ENCODE measurements at places on chromosomes 5 and 9. TPM values are rescaled to one million over a fixed set of nuclear protein-coding genes. Genes with fewer than 3 reads are reported as not detected.

The NR2F1 gene
- not detected for total RNA-seq

The LIX1 gene
- not detected for total RNA-seq

The SV2C gene
- total RNA-seq, result 0.19 TPM

The PAEP gene
- total RNA-seq, result not detected

The GPSM1 gene
- 11.6 TPM for total RNA-seq

The MOB3B gene
- total RNA-seq, result 1.3 TPM

The PCDHA8 gene
- total RNA-seq, result not detected

The PCSK1 gene
- total RNA-seq, result not detected

The GZMA gene
- 25.1 TPM for total RNA-seq

The JAKMIP2 gene
- total RNA-seq, result 1.2 TPM

DNA sequence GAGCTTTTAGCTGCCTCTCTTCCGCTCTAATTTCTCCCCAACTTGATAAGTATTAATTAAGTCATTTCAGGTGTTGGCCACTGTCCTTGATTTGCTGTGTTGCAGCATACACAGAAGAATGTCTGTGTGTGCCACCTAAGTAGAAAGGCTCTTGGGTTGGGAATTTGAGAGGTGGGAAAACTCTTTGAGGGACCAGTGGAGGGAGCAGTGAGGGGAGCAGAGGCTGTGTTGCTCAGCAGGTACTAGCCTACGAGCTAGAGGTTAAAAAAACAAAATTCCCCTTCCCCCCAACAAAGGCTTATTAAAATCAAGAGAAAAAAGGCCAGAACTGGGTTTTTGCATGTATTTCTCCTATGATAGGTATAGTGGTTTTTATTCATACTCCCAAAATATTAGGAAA lies 20.9 kb downstream of the RPS23 start:
- no peak for DNase-seq
- no peaks in the 10 kb centered on the region for H3K4me1 ChIP-seq
- H3K27me3 ChIP-seq, result no peaks in the 10 kb centered on the region

DNA sequence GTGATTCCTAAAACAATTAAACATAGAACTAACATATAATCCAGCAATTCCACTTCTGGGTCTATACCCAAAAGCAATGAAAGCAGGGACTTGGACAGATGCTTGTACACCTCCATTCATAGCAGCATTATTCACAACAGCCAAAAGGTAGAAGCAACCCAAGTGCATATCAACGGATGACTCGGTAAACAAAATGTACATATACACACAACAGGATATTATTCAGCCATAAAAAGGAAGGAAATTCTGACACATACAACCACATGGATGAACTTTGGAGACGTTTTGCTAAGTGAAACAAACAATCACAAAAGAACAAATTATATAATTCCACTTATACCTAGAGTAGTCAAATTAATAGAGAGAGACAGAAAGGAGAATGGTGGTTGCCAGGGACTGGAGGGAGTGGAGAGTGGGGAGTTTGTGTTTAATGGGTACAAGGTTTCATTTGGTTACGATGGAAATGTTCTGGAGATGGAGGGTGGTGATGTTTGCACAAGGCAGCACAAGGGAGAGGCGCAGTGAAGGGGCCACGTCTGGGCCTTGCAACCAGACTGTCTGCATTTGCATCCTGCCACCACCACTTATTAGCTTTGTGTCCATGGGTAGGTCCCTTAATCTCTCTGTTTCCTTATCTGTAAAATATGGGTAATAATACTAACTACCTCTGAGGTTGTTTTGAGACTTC lies 36.3 kb upstream of the RLN1 start:
- H3K4me1 ChIP-seq, result peaks cover 36% of the 10 kb centered on the region
- H3K27me3 ChIP-seq, result no peaks in the 10 kb centered on the region
- H3K36me3 ChIP-seq, result peaks cover 5% of the 10 kb centered on the region
- no peak for DNase-seq
- no peak overlapping the region for H3K4me3 ChIP-seq

DNA sequence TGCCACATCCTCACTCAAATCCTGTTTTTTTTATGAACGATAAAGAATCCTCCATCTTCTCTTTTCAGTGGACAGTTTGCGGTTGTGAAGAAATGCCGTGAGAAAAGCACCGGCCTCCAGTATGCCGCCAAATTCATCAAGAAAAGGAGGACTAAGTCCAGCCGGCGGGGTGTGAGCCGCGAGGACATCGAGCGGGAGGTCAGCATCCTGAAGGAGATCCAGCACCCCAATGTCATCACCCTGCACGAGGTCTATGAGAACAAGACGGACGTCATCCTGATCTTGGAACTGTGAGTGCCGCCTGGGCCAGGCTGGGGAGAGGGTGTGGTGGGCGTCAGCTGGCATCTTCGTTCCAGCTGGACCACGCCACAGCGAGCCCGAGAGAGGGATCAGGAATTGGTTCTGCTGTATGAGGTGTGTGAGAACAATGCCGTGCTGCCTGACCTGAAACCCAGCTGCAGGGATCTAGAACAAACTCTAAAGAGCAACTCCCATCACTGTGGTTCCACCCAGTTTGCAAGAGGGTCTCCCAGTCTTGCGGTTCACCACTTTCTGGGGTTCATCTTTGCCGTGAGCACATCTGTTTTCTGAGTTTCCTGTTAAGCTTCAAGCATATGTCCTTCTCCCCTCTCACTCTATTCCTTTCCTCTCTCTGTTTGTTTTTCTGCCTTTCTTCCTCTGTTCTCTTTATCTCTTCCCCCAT lies 107.4 kb downstream of the DAPK1 start:
- DNase-seq, result no peak
- H3K4me1 ChIP-seq, result peaks cover 14% of the 10 kb centered on the region

DNA sequence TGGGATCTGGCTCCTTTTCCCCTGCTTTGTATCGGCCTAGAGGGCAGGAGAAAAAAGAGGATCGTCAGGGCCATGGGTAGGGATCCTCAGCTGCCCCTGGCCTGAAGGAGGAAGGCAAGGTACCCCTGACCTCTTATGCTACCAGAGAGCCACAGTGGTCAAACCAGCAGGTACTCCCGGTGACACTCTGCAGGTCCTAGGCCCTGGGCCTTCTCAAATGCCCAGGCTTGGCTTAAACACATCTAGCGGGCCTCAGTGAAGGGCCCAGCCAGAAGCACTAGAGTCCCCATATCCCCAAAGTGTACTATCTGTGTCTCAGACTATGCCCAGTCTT lies 3.5 kb downstream of the IRF1 start:
- H3K36me3 ChIP-seq, result peaks cover 45% of the 10 kb centered on the region
- no peak for DNase-seq

GRCh38 chr5:102832445-102832844 lies 77.3 kb downstream of the PAM start:
- H3K27ac ChIP-seq, result no peak overlapping the region
- H3K27me3 ChIP-seq, result no peaks in the 10 kb centered on the region
- DNase-seq, result no peak
- no peak overlapping the region for H3K4me3 ChIP-seq

- peaks cover 6% of the 10 kb centered on the region for H3K27me3 ChIP-seq
- H3K4me1 ChIP-seq, result no peaks in the 10 kb centered on the region
- H3K36me3 ChIP-seq, result peaks cover 13% of the 10 kb centered on the region
- H3K4me3 ChIP-seq, result no peak overlapping the region
These were observed 24.4 kb upstream of the SCAMP1 start for GRCh38 chr5:78335976-78336375.

DNA sequence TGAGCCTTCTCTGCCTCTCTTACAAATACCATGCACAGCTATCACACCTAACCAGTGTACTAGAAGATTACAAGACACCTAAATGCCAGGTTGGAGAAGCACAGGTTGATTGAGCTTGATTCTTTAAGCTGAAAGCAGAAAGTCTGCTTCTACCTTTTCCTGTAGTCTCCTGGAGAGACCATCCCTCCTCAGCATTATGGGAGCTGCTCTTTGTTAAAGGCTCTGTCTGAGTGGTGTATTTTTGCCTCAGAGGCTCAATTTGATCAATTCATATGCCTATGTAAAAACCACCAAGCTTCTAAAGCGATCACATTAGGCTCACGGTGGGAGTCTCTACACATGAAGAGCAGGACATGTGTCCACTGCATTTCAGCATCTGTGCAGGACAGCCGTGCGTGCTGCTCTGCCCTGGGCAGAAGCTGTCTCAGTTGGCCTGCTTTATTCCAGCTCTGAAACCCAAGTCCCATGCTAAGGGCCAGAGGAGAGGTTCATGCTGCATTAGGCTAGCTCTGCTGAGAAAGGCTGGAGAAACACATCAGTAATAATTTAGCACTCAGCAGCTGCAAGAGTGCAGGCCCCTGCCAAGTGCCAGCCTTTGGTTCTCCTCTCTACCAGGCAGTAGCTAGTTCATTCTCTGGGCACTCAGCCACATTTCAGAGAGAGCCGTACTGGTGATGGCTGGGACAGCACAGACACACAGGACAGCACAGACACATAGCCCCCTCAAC lies 41.7 kb downstream of the TMEM167A start:
- no peak overlapping the region for H3K4me3 ChIP-seq
- H3K27me3 ChIP-seq, result no peaks in the 10 kb centered on the region
- H3K36me3 ChIP-seq, result no peaks in the 10 kb centered on the region

DNA sequence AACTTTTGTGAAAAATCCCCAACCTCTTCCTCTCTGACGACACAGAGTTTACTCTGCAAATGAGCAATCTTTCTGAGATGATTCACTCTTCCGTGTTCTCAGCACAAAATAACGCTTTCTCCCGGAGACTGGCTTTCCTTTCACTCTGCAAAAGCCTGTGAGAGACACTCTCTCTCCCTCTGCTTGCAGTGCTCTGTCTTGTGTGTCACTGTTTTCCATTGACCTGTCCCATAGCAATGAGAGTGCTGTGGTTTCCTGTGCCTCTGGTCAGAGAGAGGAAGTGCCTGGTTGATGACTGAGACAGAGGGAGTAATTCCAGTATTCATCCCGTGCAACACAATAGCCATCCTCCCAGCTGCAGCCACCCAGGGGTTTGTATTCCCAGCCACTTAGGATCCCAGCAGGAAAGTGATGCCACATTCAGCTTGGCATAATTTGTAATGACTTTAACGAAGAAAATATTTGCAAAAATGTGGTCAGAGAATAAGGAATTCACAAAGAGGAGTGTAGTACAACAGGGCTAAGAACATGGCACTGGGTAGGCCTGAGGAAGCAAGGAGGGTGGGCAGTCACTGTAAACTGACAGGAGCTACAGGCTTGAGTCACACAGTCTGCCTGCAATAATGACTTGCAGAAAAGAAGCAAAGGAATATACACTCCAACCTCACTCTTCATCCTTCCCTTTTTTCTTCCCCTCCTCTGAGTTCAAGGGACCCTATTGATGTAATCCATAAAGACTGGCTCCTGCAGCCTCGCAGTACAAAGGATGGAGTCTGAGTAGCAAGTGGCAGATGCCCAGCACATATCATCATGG lies 463.5 kb upstream of the RGMB start:
- H3K4me3 ChIP-seq, result peak overlapping the region; percentile 74
- DNase-seq, result peak; percentile 7
- H3K36me3 ChIP-seq, result no peaks in the 10 kb centered on the region

- no peak for DNase-seq
- H3K36me3 ChIP-seq, result no peaks in the 10 kb centered on the region
- no peak overlapping the region for H3K27ac ChIP-seq
- no peak overlapping the region for H3K4me3 ChIP-seq
- no peaks in the 10 kb centered on the region for H3K27me3 ChIP-seq
- peaks cover 34% of the 10 kb centered on the region for H3K4me1 ChIP-seq
These were observed 20.5 kb downstream of the THBS4 start for GRCh38 chr5:80055491-80056170.

DNA sequence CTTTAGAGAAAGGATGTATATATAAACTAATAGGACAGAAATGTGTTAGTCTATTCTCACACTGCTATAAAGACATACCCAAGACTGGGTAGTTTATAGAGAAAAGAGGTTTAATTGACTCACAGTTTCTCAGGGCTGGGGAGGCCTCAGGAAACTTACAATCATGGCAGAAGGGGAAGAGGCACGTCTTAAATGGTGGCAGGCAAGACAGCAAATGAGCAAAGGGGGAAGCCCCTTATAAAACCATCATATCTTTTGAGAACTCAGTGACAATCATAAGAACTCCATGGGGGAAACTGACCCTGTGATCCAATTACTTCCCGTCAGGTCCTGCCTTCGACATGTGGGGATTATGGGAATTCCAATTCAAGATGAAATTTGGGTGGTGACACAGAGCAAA lies 8.8 kb upstream of the RICTOR start:
- peaks cover 11% of the 10 kb centered on the region for H3K36me3 ChIP-seq
- no peak for DNase-seq
- H3K27ac ChIP-seq, result no peak overlapping the region
- peaks cover 26% of the 10 kb centered on the region for H3K4me1 ChIP-seq

GRCh38 chr5:34609951-34610441 lies 46.1 kb upstream of the RAI14 start:
- no peaks in the 10 kb centered on the region for H3K36me3 ChIP-seq
- H3K4me3 ChIP-seq, result no peak overlapping the region
- H3K4me1 ChIP-seq, result no peaks in the 10 kb centered on the region
- no peak overlapping the region for H3K27ac ChIP-seq
- no peaks in the 10 kb centered on the region for H3K27me3 ChIP-seq

GRCh38 chr5:1793301-1793740 lies 6.3 kb downstream of the MRPL36 start:
- peaks cover 90% of the 10 kb centered on the region for H3K4me1 ChIP-seq
- no peaks in the 10 kb centered on the region for H3K36me3 ChIP-seq
- H3K27me3 ChIP-seq, result no peaks in the 10 kb centered on the region
- peak overlapping the region; percentile 94 for H3K4me3 ChIP-seq
- H3K27ac ChIP-seq, result peak overlapping the region; percentile 97

- H3K27me3 ChIP-seq, result no peaks in the 10 kb centered on the region
- no peaks in the 10 kb centered on the region for H3K36me3 ChIP-seq
- no peak for DNase-seq
- H3K4me3 ChIP-seq, result no peak overlapping the region
- no peak overlapping the region for H3K27ac ChIP-seq
These were observed 160.4 kb downstream of the SPATA31D1 start for GRCh38 chr9:82148901-82149461.

DNA sequence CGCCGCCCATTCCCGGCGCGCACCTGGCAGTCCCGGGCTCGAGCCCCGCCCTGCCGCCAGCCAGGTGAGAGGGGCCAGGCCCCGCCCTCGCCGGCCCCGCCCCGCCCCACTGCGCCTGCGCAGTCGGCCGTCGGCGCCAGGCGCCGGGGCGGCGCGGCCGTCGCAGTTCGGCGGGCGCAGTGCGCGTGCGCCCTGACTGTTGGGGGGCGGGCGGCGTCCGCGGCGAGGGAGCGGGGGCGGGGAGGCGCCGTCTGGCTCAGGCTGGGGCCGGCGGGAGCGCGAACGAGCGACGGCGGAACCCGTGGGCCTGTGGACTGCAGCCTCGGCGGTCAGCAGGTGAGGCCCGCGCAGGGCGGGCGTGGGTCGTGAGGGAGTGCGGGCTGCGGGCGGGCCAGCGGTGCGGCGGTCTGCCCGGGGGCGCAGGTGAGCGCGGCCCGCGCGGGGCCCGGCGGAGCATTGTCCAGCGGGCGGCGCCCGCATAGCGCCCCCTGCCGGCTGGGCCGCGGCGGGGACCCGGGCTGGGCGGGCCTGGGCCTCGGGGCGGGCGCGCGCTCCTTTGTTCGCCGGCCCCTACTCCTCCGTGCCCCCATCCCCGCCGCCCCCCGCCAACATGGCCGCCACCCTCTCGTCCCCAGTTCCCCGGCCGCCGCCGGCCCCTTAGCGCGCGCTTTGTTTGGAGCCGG lies at the start of gene SPIN1:
TSS of gene SPIN1 (plus strand) at position 242 of the 683 bp plus-strand sequence. CDS start 38,096 bp downstream, outside the sequence.
- H3K36me3 ChIP-seq, result peaks cover 8% of the 10 kb centered on the region
- peak within 1 kb of the TSS; percentile 91 for H3K4me3 ChIP-seq
- H3K27me3 ChIP-seq, result no peaks in the 10 kb centered on the region
- H3K4me1 ChIP-seq, result peaks cover 51% of the 10 kb centered on the region
- H3K27ac ChIP-seq, result peak within 1 kb of the TSS; percentile 93
- peak; percentile 91 for DNase-seq

GRCh38 chr5:90014420-90014819 lies 395.1 kb downstream of the CETN3 start:
- no peak overlapping the region for H3K4me3 ChIP-seq
- no peaks in the 10 kb centered on the region for H3K4me1 ChIP-seq
- no peaks in the 10 kb centered on the region for H3K27me3 ChIP-seq
- no peaks in the 10 kb centered on the region for H3K36me3 ChIP-seq
- no peak for DNase-seq
- H3K27ac ChIP-seq, result no peak overlapping the region
